ENCODE measurements at places on chromosomes 2 and 18.

- no peak for DNase-seq
Observed at GRCh38 chr2:212157012-212157411, 381.6 kb downstream of the ERBB4 start.

DNA sequence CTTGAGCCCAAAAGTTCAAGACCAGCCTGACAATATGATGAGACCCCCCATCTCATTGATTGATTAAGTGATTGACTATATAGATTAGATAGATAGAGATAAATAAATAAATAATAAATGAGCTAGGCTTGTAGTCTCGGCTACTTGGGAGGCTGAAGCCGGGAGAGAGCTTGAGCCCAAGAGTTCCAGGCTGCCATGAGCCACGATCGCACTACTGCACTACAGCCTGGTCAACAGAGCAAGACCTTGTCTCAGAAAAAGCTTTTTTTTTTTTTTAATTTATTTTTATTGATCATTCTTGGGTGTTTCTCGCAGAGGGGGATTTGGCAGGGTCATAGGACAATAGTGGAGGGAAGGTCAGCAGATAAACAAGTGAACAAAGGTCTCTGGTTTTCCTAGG, 12.4 kb downstream of the EIPR1 start:
- DNase-seq: no peak

DNA sequence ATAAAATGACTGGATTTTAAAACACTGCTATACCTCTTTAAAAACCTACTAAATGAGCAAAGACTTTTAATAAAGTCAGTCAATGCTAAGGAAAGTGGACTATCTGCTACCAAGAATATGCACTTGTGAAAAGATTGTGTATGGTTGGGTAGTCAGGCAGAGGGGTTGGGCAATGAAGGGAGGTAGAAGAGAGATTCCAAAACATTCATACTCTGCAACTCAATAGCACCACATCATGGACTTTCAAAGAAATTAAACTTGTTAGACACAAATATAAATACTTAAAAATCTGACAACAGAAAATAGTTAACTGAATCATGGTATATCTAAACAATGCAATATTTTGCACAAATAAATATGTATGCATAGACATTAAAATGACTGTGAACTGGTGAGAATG, 139.9 kb upstream of the MAPRE2 start:
- DNase-seq: no peak

GRCh38 chr2:149738767-149739166, 151.2 kb upstream of the MMADHC start:
- DNase-seq: no peak

DNA sequence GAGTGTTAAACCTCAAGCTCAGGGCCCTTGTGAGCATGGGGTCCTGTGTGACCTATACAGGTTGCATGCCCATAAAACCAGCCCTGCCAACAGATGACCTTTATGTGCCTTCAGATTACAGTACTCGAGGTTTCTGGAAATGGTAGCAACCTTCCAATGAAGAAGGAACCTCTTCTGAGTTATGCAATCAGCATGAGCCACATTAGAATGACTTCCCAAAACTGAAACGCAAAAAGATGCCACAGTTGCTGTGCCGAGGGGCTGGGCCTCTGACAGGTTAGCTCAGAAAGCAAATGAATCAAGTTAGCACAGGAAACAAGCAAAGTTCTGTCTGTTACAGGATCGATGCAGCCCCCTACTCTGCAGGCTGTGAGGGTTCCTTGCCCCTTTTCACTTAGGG, 37.7 kb downstream of the TGFA start:
- no peak for DNase-seq

DNA sequence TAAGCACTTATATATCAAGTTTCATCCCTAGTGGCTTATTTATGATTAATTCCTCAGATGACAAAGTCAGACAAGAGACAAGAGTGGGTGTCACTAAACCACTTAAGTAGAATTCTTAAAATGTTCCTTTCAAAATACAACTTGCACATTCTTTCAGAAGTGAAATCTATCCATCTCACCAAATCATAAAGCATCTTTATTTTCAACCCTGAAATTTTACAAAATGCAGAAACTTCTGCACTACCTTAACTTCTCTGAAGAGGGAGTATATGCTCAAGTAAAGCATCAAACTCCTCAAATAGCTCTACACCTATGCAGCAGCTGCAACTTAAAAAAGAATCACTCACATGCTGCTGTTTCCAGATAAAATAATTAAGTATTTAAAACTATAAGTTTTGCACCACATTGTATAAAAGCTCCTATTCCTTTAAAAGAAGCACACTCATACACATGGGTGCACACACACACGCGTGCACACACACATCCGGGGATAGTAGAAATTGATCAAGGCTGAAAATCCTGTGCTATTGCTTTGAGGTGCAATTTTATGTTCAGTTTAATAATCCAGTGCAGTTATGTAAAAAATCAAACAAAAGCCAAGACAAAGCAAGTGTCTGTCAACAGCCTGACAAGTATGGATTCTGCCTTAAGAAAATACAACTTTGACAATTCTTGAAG, 244.5 kb downstream of the TCF4 start:
- no peak for DNase-seq

DNA sequence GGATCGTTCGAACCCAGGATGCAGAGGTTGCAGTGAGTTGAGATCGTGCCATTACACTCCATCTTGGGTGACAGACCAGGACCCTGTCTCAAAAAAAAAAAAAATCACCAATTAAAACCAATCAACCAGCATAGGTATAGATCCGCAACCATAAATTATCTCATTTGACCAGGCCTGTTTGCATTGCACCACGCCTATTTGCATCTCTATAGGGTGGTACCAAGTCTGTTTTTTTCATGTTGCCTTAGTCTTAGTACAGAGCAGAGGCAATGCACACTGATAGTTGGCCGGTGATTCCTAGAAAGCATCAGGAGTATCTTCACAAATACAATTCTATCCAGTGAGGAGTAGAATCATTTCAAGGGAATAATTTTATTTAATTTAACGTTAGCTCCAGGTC, 9.3 kb upstream of the NPC1 start:
- no peak for DNase-seq

DNA sequence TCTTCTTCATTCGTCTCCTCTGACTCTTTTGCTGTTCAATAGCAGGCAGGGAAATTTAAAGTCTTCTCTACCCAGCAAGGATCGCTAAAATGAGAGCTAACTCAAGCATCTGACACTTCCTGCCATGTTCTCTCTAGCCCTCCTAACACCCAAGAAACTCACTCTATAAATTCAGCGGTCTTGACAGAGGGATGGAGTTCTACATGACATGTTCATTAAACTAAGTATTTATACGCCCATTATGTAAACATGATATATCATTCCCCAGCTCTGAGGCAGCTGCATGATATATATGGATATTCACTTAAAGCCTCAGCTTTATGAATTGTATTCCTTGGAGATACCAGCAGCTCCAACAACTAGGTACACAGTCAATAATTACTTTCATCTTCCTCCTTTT, 231.0 kb downstream of the METTL4 start:
- no peak for DNase-seq

DNA sequence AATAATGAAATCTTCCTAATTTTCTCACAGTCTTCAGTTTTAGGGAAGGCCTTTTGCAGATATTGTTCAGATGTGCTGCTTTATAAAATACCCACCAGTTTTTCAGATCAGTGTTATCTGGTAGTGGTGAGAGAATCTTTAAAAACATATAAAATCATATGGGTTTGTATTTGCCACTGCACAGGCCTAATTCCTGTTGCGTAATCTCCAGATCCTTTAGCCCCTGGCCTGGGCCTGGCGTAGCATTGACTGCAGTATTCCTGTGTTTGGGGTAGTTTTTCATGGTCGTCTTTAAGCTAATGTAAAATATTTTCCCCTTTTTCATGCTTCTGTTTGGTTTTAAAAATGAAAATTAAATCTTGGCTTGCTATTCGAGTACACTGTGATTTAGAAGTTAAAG, 43.2 kb downstream of the TSHZ1 start:
- DNase-seq: no peak

GRCh38 chr2:4144731-4145130, 441.4 kb downstream of the DCDC2C start:
- no peak for DNase-seq

DNA sequence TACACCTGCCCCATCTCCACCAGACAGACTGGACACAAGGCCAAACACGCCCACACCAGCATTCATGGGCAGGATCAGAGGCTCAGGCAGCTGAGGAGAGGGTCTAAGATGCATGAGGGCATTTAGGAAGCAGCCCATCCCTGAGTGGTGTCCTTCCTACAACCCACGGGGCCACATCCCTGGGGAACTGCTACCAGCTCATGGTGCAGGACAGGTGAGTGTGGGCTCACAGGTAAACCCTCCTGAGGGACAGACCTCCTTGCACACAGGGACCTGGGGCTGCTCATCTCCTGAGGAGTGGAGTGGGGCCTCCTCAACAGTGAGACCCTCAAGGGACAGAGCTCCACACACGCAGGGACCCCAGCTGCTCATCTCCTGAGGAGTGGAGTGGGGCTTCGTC, 14.6 kb downstream of the PARD6G start:
- DNase-seq: no peak

DNA sequence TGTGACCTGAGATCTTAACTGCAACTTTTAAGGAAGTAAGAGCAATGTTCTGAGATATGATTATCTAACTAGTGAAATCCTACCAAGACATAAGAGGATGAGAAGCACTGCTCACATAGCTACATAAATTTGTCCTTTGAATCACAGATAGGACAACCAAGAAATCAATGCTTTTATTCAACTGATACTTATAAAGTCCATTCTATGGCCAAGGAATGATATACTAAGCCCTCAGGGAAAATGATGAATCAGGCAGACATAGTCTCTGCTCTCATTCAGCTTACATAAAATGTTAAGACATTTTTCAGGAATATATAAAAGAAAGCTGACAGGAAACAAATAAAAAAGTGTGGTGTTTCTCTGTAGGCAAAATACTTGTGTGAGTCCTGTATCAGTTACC, 39.1 kb downstream of the PGAP1 start:
- no peak for DNase-seq

GRCh38 chr2:188524519-188525113, 232.9 kb downstream of the GULP1 start:
- DNase-seq: peak; percentile 61

- no peak for DNase-seq
Observed at GRCh38 chr2:217283460-217283859, 423.6 kb upstream of the TNP1 start.

GRCh38 chr2:154484338-154485099, 214.0 kb upstream of the KCNJ3 start:
- DNase-seq: no peak

- no peak for DNase-seq
Observed at GRCh38 chr2:60119778-60120177, 433.7 kb downstream of the BCL11A start.

DNA sequence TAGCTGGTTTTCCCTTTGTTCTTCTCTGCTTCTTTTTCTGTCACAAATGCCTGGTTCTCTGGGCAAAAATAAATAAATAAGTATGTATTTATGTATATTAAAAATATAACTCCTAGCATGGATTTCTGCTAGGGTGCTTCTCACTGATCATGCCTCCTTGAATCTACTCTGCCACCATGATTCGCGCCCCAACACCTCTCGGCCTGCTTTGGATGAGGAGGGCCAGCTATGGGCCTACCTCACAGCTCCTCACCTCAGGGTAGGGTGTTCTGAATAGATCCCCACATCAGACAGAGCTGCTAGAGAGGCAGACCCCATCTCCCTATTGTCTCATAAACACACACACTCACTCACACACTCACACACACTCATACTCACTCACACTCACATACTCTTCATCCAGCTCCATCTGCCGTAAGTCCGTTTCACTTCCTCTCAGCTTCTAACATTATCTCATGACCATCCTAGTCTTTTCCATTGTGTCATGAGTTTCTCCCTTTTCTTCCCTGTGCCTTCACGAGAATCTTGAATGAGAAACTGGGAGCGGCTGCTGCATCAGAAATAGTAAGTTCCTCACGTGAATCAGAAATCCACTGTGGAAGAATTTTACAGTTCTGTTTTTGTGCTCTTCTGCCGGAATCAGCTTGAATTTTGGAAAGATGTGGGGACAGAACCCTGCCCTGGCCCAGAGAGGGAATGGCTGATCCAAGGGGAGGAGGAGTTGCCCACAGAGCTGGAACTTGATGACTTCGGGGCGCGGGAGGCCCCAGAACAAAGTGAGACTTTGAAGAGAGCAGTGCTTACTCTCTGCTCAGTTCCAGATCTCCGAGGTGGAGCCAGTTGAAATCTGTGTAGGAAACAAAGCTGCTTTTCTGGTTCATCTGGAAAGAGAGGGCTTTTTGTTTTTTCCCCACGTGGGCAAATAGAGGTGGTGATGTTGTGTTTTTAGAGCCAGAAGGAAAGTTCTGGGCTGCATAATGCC, 20.9 kb downstream of the ANXA4 start:
- DNase-seq: no peak

DNA sequence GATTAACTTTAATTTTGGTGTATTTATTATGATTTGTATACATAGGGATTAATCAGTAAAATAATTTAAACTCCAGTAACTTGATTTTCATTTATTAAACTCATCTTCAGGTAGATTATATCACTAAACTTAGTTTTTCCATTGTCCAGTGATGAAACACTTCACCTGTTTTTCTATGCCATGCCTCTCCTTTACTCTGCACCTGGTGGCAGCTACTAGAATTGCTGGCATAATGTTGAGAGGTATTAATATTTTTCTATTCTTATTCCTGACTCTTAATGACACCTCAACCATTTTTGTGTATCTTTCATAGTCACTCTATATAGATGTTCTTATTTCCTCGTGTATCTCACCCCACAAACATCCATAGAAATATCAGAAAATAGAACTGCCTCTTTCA, 940.3 kb upstream of the CRIM1 start:
- no peak for DNase-seq

DNA sequence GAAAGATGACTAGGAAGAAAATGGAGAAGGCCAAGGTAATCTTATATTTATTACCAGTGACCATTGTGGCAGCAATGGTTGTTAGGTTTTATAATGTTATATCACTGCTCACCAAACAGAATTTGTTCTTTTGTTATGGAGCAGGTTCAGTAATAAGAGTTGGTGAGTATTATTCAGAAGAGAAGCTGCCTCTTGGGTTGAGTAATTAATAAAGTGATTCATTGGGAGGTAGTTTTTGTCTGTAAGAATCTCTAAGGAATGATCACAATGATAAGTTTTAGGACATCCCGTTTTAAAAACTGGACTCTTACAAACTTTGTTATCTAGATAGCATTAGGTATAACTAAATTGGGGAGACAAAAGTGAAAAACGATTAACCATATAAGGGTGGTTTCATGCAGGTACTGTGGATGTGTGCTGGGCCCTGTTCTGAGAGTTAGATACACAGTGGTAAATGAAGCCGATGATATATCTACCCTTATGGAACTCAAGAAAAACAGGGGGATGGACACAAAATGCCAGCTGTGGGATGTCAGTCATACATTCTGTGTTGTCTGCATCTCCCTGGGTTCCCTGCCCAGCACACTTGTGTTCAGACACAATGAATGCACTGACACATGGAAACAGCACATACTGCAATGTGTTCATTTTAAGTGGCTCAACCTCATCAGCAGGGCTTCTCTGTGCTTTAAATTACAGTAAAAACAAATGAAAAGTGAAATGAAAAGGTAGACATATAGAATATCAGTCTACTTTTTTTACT, 7.5 kb downstream of the MAP4K4 start:
- no peak for DNase-seq
